ENCODE measurements at places on chromosomes 12 and 14.

- no peak for DNase-seq
Measured at GRCh38 chr12:107597695-107598410, 87.7 kb upstream of the PWP1 start.

- DNase-seq, result no peak
Measured at GRCh38 chr12:86256163-86256562, at the start of gene MGAT4C. Gene MGAT4C (minus strand): TSS chr12:86256391.

DNA sequence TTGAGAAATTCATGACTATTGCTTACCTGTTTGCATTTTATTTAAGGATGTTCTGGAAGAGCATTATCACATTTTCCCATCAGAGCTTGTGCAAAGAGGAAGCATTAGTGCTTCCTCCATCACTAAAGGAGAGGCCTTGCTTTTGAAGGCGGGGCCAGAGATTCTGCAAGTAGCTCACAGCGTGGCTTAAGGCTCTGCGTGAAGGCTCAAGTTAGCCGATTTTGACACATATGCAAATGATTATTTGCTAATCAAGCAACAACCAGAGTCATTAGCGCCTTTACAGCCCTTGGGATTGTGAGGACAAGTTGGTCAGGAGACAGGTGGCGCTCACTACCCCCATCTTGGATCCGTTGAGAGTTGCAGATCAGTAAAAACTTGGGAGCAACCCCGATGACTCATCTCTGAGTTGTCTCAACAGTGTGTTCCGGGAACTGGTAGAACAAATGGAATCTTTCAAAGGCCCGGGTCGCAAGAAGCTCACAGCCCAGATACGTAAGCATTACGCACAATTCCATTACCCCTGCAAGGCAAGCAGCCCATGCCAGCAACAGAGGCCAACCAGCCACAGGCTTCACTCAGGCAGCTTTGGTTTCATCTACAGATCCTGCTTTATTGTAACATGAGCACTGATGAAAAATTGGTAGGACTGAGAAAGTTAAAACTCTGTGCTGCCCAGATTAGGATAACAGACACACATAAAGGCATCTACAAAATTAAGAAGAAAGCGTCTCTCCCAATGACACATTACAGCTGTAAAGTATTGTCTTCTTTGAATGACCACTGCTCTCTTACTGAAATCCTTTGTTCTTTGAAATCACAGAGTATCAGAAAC, 34.9 kb upstream of the SPTSSA start:
- DNase-seq, result no peak

- no peak for DNase-seq
Measured at GRCh38 chr12:46493834-46494181, 121.2 kb upstream of the SLC38A2 start.

DNA sequence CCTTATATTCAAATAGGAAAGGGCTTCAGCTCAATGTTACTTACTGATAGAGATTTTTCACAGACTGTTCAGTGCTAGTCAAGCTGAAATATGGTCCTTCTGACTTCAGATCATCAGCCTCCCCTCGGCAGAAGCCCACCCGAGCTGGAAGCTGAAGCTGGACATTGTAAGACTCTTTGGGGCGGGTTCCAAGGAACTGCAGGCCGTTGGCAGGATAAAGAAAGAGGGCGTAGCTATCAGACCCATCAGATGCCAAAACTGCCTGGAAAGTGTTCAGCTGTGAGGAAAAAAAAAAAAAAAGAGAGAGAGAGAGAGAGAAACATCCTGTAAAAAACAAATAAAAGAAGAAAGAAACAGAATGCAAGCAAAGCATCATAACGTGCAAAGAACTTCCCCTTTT, 8.8 kb downstream of the NID2 start:
- DNase-seq, result no peak

- no peak for DNase-seq
Measured at GRCh38 chr12:98973395-98973794, 328.3 kb downstream of the APAF1 start.

DNA sequence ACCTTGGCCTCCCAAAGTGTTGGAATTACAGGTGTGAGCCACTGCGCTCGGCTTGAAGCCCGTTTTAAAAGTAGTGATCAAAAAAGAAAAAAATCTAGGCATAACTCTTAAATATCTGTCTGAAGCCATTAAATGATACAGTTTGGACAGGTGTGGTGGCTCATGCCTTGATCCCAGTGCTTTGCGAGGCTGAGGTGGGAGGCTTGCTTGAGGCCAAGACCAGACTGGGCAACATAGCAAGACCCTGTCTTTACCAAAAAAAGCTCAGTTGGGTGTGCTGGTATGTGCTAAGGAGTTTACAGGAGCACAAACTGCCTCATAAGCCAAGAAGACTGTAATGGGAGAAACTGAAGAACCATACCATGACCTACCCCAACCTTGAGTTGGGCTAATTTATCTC, 26.0 kb downstream of the SYNE2 start:
- DNase-seq, result no peak

GRCh38 chr14:50082784-50083466, 33.4 kb downstream of the VCPKMT start:
- peak; percentile 88 for DNase-seq

DNA sequence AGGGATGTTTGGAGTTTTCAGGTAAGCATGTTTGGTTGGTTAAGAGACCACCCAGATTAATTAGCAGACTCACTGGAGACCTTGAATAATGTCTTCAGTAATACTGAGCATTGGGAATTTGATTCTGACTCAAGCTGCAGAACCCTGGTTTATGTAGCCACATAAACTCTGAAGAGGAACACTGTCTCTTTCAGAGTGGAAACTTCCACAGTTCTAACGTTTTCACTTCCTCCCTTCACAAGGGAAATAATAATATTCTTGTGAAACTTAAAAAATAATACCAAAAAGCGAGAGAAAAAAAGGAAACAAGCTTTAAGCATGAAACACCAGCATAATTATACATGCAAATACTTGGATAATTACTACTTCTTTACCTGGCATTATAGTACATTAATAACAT, 40.0 kb upstream of the ST8SIA1 start:
- no peak for DNase-seq

- DNase-seq, result peak; percentile 21
Measured at GRCh38 chr12:51421266-51421884, 3.3 kb upstream of the SLC4A8 start.

DNA sequence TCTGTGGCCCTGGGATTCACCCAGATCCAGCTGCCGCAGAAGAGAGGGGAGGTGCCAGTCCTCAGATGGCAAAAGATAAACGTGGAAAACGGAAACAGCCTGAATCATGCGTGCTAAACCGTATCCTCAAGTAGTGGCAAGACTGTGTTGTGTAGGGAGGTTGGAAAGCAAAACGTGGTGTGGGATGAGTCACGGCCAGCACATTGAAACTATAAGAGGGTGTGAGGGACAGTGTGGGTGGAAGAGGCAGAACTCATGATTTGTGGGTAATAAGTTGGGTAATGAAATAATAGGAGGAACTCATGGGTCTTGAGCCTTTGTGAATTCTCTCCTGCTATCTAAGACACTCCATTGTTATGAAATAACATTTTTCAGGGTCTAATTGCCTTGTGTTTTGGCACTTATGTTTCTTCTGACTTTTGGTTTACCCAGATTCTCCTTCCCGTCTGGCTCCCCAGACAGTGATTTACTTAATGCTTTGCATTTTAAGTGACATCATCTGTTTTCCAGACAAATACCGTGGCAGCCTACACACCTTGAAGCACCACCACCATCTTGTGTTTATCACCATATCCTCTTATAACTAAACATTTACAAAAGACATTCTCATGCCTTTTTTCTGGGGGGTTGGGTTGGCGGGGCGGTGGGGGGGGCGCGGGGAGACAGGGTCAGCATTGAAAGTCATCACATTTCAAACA, 62.3 kb upstream of the PTCSC3 start:
- no peak for DNase-seq

- no peak for DNase-seq
Measured at GRCh38 chr12:80807640-80808288, 91.1 kb downstream of the MYF5 start.

- DNase-seq, result no peak
Measured at GRCh38 chr12:6233121-6233971, 33.1 kb downstream of the CD9 start.

DNA sequence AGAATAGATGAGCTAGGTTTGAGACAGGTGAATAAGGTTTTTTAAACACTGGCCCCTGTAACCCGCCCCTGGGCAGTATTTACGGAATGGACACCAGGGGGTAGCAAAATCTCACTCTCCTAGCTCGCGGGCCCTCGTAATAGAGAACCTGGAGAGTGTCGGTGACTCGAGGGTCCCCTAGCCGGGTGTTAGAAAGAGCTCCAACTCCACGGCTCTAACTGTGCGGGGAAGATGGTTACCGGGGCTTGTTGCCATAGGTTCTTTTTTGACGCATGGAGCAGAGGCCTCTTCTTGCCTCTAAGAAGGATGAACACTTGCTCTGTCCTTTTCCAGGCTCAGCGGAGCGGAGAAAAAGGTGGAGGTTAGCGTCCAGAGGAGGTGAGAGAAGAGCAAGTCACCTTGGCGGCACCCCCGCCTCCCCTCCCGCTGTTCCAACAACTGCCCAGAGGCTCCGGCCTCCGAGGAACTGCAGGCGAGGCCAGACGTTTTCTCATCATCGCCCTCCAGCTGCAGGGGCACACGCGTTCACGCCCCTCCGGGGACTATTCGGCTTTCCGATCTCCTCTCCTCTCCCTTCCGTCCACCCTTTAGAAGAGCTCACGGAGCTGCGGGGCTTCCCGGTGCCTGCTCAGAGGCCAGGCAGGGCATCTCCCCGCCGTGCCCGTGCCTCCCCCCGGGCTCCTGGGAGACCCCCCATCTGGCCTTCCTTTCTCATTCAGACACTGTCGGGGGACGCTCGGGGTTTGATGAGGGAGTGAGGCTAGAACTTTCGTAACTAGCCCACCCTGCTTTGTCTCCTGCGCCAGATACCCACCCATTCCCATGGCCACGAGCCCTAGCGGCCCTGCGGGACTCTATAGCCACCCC, 1.4 kb upstream of the ARHGEF40 start:
- DNase-seq, result no peak

- DNase-seq, result no peak
Measured at GRCh38 chr14:52987042-52987441, 36.2 kb upstream of the FERMT2 start.

DNA sequence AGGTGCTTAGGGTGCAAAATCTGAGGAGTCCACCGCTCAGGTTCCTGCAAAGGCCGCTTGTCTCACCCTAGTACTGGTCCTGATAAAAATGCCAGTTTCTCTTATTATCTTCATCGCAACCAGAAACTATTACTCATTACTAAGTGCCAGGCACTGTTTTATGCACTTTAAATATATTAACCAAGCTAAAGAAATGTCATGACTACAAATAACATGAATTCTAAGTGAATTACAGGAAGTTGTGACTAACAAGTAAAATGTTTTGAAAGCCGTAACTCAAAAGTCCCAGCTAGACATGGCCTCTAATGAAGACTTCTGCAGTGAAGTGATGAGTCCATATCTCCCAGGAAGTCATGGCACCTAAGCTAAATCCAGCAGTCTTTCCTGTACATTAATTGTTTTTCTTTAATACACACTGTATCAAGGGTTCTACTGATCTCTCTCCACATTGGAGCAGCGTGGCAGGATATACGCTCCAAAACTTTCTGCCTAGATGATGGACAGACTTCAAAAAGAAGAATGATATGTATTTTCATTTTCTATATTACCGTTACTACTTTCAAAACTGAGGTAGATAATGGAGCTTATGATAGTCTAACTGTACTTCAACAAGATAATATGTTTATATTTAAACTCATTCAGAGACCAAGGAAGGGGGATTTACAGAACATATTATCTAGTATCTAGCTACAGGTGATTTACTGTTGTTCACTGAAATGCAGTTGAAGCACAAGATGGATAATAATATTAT, 117.3 kb upstream of the ARID2 start:
- no peak for DNase-seq

GRCh38 chr12:54140588-54141388, 48.0 kb downstream of the SMUG1 start:
- DNase-seq, result no peak

GRCh38 chr14:102197317-102197853, 57.7 kb downstream of the WDR20 start:
- DNase-seq, result no peak

GRCh38 chr12:109981311-109981710, 14.9 kb downstream of the GIT2 start:
- DNase-seq, result peak; percentile 70

- no peak for DNase-seq
Measured at GRCh38 chr14:94126800-94127199, 2.6 kb downstream of the IFI27L2 start.

GRCh38 chr12:88935856-88936255, 355.6 kb upstream of the KITLG start:
- no peak for DNase-seq

Data from stimulated activated CD4-positive, alpha-beta T cell treated with anti-CD3 and anti-CD28 coated beads, Interleukin-4, amount 100 ng/mL, for 4 hours (primary cell).